ENCODE measurements at places on chromosomes 7 and 10.

GRCh38 chr10:122269059-122269687, 1.9 kb upstream of the BTBD16 start:
- DNase-seq: no peak

DNA sequence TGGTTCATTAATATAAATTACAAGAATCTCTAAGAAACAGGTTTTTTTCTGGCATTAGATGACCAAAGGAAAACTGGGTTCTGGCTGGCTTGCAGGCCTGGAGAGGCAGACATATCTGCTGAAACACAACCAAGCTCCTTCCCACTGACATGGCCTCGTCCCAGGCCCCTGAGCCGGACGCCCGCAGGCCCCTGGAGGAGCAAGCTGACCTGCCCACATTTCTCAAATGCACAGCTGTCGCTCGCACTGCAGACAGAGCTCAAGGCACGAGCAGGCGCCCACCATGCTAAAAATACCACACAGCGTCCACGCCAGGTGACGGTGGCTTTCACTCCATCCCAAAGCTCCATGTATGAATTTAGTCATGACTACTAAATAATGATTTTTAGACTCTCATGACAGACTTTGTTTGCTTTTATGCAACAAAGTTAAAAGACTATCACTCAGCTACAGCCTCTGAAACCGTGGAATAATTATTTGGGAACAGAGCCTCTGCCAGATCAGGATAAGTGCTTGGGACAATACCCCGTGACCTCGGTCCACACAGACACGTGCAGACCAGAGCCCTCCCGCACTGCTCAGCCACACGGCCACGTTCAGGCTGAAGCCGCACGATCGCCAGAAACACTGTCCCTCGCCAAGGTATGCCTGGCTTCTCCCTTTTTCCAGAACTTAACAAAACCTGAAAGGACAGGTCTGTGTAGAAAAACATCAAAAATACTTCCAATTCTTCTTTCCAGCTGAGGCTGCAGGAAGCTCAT, 71.1 kb downstream of the DIP2C start:
- no peak for DNase-seq

DNA sequence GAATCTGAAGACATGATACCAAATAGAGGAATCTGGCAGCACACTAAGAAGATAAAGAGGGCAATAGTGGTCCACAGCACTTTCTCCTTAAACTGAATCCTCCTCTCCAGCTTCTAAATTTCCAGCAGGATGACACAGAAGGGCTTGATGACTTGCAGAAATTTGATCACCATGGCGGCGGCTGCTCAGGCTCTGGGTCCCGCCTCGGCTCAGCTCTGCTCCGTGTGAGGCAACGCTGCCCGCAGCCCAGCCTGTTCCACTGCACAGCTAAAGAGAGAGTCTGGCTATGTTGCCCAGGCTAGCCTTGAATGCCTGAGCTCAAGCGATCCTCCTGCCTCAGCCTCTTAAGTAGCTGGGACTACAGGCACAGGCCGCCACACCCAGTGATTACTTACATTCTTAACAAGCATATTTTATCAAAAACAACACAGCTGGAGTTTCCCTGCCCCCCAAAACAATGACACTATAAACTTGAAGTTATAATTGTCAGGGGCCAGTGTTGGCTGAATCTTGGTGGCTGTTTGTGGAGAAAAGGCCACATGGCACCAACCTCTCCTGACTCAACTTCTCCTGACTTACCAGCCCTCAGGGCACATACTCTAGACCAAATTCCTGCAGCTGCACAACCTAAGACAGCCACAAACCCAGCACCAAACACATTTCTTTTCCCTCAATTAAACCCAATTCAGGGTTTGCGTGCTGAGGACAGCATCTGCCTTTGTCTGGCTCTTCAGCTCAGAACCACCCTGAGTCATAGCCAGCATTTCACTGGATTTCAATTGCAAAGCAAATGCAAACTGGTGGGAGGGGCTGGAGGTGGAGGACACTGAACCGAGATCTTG, 11.6 kb upstream of the TNPO3 start:
- DNase-seq: peak; percentile 30

GRCh38 chr7:101237206-101238067, at the start of gene CLDN15:
Gene CLDN15 (minus strand): TSS chr7:101237802. CDS start chr7:101237581, 221 bp downstream.
- DNase-seq: peak; percentile 9

- DNase-seq: peak; percentile 46
Measured at GRCh38 chr7:27678617-27679260, 16.1 kb upstream of the HIBADH start.
